ENCODE measurements at places on chromosomes 3 and 15.
A peak's percentile ranks its signal among the peaks of the same experiment; 100 is the strongest.

DNA sequence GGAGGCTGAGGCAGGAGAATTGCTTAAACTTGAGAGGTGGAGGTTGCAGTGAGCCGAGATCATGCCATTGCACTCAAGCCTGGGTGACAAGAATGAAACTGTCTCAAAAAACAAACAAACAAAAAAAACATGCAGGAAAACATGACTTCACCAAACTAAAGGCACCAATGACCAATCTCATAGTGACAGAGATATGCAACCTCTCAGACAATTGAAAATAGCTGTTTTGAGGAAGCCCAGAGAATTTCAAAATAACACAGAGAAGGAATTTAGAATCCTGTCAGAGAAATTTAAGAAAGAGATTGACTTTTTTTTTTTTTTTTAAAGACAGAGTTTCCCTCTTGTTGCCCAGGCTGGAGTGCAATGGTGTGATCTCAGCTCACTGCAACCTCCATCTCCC, 26.1 kb downstream of the NCBP2 start:
- no peak for DNase-seq

GRCh38 chr3:15220056-15220455, 14.0 kb downstream of the CAPN7 start:
- no peak for DNase-seq

- no peak for DNase-seq
Observed at GRCh38 chr15:48221885-48222284, 15.8 kb downstream of the SLC12A1 start.

DNA sequence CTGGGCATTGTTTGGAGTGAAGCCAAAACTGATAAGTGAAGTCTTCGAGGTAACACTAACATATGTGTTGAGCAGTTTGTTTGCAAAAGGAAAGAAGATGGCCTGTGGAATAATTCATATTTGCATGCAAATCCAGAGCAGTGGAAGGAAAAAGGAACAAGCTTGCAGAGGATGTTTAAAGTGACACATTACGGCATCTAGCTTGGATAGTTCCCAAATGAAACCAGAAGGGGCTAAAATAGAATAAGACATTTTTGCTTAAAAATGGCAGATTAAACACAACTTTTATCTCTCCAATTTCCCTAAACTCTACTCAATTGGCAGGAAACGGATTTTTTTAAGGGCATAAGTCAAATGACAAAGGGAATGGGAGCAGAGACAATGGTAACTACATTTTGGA, 25.4 kb upstream of the RYK start:
- no peak for DNase-seq

DNA sequence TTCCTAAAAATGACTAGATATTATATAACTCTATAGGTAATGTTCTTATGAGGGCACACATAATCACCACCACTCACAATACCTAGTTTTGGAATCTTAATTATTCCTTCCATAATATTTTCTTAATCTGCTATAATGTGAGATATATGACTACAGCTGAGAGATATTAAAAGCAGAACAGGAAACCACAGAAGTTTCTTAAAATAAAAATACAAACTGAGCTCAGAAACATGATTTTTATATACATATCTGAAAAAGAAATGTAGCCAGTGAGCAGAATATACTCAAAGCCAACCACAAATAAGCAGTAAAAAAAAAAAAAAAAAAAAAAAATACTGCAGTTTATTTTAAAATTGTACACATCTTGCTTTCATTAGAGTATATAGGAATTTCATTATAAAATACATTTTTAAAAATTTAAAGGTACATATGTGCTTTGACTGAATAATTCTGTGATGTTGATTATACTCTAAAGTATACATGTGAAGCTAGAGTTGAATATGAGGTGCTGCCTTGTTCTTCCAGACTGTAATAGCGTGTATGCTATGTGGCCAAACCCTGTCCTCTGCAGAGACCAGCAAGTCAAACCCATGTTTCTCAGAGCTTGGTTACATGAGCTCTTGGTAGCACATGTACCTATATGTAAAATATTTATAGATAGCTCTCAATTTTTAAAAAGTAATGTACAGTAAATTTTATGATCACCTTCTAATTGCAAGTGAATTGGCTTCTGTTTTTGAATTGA, 175.0 kb downstream of the UBE2E2 start:
- peak; percentile 18 for DNase-seq

- peak; percentile 2 for DNase-seq
Observed at GRCh38 chr3:184005941-184006507, 11.7 kb downstream of the ABCC5 start.

DNA sequence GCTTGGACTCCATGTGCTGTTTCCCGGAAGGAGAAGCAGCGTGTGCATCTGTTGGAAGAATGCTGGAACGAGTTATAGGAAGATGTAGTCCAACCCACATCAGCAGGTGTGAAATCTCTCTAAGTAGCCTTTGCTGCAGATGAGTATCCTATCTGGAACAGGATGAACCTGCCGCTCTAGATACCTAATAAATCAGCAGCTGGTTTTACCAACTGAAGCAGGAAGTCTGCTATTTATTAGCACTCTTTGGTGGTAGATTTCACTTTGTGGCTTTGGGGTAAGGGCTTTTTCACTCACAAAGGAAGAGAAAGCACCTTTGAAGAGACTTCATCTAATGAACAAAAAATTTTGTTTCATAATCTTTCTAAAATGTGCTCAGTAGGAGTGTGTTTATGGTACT, 66.4 kb downstream of the DCUN1D1 start:
- DNase-seq = peak; percentile 80

DNA sequence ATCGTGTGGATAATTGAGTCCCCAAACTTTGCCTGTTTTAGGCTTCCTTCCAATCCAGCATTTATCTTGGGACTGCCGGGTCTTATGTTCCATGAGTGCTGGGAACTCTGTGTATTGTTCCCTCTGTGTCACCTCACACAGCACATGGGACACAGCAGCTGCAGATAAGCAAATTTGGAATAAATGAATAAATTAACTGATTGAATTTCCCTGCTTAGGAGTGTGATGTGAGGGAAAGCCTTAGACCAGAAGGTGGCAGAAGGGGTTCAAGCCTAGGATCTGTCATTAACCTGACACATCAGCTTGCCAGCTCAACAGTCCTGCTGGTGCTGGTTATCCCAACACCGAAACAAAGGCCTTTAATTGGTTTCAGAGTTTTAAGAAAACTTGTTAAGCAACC, 114.3 kb downstream of the OXSM start:
- DNase-seq = no peak

- DNase-seq = no peak
Observed at GRCh38 chr15:81239190-81239589, 42.5 kb downstream of the IL16 start.

- peak; percentile 20 for DNase-seq
Observed at GRCh38 chr15:39084674-39085530, 496.0 kb upstream of the THBS1 start.

- no peak for DNase-seq
Observed at GRCh38 chr3:67419779-67420178, 234.6 kb downstream of the SUCLG2 start.

DNA sequence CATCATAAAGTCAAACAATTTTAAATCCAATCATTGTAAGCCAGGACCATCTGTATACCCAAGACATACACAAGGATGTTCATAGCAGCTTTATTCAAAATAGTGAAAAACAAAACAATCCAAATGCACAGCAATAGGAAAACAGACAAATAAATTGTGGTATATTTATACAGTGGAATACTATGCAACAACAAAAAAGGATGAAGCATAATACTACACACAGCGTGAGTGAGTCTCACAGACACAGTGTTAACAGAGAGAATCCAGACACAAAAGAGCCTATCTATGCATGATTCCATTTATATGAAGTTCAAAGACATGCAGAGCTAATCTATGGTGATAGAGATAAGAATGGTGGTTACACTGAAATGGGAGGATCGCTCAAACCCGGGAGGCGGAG, 5.6 kb upstream of the MUC20 start:
- DNase-seq = no peak

GRCh38 chr15:99180086-99180963, 69.1 kb downstream of the TTC23 start:
- DNase-seq = no peak

GRCh38 chr15:25905140-25905539, 42.0 kb upstream of the ATP10A start:
- no peak for DNase-seq

- DNase-seq = peak; percentile 34
Observed at GRCh38 chr3:9930804-9931418, 2.7 kb upstream of the CRELD1 start.

- DNase-seq = no peak
Observed at GRCh38 chr3:53534216-53534615, 39.8 kb downstream of the CACNA1D start.

- DNase-seq = no peak
Observed at GRCh38 chr3:148360051-148360450, 337.7 kb upstream of the AGTR1 start.

- DNase-seq = no peak
Observed at GRCh38 chr3:123656274-123656673, 71.4 kb upstream of the HACD2 start.

- no peak for DNase-seq
Observed at GRCh38 chr3:21238661-21239060, 512.3 kb downstream of the ZNF385D start.

- peak; percentile 5 for DNase-seq
Observed at GRCh38 chr15:49832511-49832910, 211.7 kb downstream of the DTWD1 start.

- DNase-seq = no peak
Observed at GRCh38 chr3:58073301-58074108, 65.3 kb downstream of the FLNB start.

DNA sequence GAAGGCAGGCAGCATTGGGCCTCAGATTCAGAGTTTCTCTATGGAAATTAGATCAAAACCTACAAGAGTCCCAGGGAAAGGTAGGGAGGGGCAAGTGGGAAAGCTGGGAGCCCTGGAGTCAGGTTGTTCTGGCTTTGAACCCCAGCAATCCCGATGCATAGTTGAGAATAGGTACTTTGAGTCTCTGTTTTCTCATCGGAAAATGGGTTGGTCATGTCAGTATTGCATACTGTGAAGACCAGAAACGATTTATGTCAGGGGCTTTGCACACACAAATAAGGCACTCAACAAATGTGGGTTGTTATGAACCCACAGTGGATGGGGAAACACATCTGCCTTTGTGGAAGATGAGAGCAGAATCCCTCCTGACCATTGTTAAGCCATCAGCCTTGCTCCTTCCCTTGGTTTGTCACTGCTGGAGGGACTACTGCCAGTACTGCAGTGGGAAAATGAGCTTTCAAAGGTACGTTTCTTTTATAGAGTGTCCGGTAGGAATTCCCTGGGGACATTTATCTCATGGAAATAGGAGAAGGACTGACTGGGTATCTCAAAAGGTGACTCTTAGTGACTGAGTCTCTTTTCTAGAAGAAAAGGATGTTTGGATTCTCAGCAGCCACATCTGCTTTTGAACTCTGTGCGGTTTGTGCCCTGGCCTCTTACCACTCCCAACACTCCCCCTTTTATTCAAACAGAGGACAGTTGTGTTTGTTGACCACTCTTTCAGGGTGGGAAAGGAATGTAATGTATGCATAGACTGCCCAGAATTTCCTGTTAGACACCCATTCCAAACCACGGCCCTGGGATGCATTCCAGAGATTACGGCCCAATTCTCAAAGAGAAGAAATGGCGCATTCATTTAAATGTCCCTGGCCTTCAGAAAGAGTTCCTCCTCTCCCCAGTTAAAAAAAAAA, 54.6 kb upstream of the VILL start:
- no peak for DNase-seq

DNA sequence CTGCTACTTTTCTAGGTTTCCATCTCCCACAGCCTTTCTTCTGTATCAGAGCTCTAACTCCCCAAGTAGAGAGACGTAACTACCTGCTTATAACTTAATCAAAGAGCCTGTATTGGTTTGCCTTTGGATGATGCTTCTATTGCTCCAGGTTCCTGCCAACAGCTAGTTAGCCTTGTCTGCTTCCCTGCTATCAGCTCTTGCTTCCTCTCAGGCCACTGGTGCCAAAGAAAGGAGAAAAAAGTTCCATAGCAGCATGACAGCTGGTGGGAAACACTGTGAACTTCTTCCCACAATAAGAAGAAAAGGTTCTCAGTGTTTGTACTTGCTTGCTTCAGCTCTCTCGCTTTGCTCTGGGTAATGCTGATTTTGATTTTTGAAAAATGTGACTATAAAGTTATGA, 206.6 kb downstream of the GBE1 start:
- DNase-seq = no peak

- DNase-seq = no peak
Observed at GRCh38 chr15:67267440-67267839, 12.9 kb downstream of the IQCH start.

- no peak for DNase-seq
Observed at GRCh38 chr3:148202386-148202785, 495.3 kb upstream of the AGTR1 start.

DNA sequence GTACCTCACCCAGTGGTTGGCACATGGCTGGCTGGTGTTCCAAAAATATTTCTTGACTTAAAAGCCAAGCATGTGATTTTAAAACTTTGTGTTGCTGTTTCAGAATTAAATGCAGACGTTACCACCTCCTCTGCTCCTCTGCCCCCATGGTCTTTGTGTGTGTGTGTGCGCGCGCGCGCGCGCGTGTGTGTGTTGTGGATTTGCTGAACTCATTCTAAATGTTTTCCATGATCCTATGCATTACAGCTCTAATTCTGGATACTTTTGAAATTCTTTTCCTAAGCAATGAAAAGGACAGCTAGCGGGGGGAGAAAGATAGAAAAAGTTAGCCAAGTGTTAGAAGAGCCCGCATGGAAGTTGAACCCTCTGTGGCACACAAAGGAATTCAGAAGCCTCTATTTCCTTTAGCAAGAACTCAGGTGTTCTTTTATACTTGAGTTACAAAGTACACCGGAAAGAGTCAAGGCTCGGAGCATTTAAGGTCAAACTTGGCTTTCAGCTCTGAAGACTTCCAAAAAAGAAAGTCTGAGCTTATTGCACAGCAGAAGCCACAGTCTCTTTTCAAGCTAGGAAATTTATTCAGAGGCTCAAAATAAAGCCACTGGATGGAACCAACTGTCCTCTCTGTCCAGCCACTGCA, 350.5 kb upstream of the TBL1XR1 start:
- no peak for DNase-seq

DNA sequence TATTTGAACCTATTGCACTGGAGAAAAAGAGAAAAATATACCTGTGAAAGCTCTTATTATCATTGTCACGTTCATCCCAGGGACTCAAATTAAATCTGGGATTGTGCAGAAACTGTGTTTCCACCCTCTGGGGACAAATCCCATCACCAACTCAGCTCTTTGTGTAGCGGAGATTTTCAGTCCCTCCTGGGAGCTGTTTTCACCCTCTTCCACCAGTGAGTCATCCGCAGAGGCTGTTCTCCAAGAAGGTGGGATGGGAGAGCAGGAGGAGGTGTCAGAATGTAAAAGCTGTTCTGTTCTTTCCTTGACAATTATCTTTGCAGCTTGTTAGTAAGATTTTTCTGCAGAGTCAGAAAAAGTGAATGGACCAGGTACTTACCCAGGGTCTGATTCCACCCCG, 28.0 kb downstream of the SV2B start:
- DNase-seq = no peak

DNA sequence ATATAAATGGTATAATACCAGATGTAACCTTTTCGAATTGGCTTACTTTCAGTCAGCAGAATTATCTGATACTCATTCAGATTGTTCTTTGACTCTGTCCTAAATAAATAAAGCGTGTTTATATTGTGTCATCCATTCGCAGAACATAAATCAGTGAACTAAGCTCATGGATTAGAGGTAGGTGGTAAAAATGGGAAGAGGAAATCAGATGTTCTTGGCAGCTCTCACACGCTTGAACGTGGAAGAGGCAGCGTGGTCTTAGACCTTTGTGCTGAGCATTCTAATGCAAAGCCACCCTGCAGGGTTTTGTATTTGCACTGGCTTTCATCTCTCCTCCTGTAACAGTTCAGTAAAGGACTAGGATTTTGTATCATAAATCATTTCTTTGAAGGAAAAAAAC, 441.4 kb downstream of the GABRG3 start:
- no peak for DNase-seq

GRCh38 chr3:5799398-5799797, 611.9 kb downstream of the EDEM1 start:
- DNase-seq = no peak

Data from GM12865 (cell line).